ENCODE measurements at places on chromosomes 13 and 19. TPM values are rescaled to one million over a fixed set of nuclear protein-coding genes. Genes with fewer than 3 reads are reported as not detected.

CRX gene
- total RNA-seq, result not detected

GRWD1 gene
- total RNA-seq, result 30.1 TPM

DCT gene
- 2.2 TPM for total RNA-seq

B3GLCT gene
- total RNA-seq, result 10.5 TPM

BRME1 gene
- total RNA-seq, result 1.6 TPM

CNN1 gene
- total RNA-seq, result 2.2 TPM

PGLYRP1 gene
- total RNA-seq, result not detected

SLC46A3 gene
- 29.7 TPM for total RNA-seq

ATP7B gene
- total RNA-seq, result 9.2 TPM

TINCR gene
- total RNA-seq, result 1.3 TPM

PPFIA3 gene
- total RNA-seq, result 3.4 TPM

TNFSF13B gene
- 3.2 TPM for total RNA-seq

DNA sequence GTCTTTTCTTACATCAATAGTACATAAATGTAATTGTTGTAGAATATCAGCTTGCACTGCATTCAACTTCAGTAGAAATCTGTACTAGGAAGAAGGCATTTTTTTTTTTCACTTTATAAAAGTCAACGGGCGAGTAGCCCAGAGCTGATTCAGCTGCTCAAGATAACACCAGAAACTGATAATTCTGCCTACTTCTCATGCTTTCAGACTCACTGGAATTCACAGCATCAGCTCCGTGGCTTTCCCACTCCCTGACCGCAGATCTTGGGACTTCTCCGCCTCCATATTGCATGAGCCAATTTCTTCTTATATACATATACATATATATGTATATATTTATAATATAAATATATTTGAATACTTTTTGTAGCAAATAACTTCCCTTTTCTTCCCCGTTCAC lies 263.1 kb upstream of the RXFP2 start:
- H3K27me3 ChIP-seq, result no peaks in the 10 kb centered on the region
- H3K36me3 ChIP-seq, result no peaks in the 10 kb centered on the region
- no peak overlapping the region for H3K4me3 ChIP-seq
- H3K4me1 ChIP-seq, result no peaks in the 10 kb centered on the region
- DNase-seq, result no peak
- H3K27ac ChIP-seq, result no peak overlapping the region

GRCh38 chr13:31818236-31818635 lies 78.9 kb downstream of the RXFP2 start:
- no peaks in the 10 kb centered on the region for H3K36me3 ChIP-seq
- no peaks in the 10 kb centered on the region for H3K4me1 ChIP-seq
- H3K27ac ChIP-seq, result no peak overlapping the region
- no peak overlapping the region for H3K4me3 ChIP-seq

DNA sequence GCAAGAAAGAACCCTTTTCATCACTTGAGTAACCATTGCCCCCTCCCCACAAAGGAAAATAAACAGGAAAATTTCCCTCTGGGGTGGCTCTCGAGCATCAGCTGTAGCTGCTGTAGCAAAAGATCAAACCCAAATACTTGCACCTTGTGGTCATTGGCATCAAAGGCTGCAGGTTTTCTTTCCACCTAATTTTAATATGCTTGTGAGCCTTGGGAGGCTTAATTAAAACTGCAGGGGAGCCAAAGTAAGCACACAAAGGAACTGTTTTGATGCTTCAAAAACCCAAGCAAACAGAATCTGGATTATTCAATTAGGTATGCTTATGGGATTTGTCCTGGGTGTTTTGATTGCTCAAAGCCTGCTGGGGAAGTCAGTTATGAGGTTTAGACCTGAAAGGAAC lies 119.5 kb downstream of the SHISA2 start:
- no peaks in the 10 kb centered on the region for H3K27me3 ChIP-seq
- no peak overlapping the region for H3K27ac ChIP-seq
- H3K4me3 ChIP-seq, result no peak overlapping the region

DNA sequence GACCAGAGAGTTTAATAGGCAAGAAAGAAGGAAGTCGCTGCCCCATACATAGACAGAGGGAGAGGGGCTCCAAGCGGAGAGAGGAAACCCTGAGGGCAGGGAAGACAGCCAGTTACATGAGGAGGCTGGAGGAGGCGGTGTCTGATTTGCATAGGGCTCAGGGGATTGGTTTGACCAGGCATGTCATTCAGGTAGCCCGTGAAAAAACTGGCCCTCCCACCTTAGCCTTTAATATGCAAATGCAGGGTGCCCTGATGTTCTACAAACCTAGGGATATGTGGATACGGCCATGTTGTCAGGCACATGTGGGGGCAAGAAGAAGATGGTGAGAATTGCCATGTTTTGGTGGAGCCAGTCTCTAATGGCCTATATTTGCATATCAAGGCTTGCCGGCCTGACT lies 1461.6 kb downstream of the PCDH9 start:
- H3K4me1 ChIP-seq, result no peaks in the 10 kb centered on the region
- H3K27ac ChIP-seq, result no peak overlapping the region
- DNase-seq, result no peak
- H3K4me3 ChIP-seq, result no peak overlapping the region

- no peaks in the 10 kb centered on the region for H3K27me3 ChIP-seq
- H3K4me1 ChIP-seq, result no peaks in the 10 kb centered on the region
- H3K4me3 ChIP-seq, result no peak overlapping the region
- H3K36me3 ChIP-seq, result no peaks in the 10 kb centered on the region
- no peak for DNase-seq
- H3K27ac ChIP-seq, result no peak overlapping the region
These were observed 43.0 kb downstream of the DIAPH3 start for GRCh38 chr13:60120617-60121336.

DNA sequence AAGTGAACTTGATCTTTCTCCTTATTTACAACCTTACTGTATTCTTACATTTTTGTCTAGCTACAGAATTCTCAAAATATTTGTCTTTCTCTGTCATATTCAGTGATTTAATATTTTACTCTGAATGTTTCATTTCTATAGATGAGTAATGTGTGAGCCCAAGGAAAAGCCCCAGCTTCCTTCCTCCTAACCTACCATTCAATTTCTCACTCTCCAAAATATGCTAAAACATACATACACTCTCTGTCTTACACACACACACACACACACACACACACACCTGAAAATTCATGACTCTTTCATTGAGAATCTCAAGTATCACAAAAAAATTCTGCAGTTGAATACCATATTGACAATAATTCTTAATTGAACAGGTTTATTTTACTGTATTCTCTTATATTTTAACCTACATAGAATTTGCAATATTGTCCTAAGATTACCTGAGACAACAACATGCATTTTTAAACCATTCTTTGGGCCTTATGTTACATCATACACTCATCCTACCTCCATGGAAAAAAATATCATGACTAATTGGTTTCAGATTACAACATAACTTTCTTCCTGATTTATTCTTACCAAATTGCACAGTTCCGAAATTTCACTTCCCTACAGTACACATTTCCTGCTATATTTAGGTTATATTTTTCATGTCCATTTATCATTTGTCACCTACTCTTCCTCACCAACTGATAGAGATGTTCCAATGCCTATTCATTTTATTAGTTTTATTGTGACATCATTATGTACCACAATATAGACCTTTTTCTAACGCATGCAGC lies 1965.6 kb upstream of the PCDH20 start:
- no peaks in the 10 kb centered on the region for H3K36me3 ChIP-seq
- no peaks in the 10 kb centered on the region for H3K4me1 ChIP-seq
- H3K4me3 ChIP-seq, result no peak overlapping the region
- DNase-seq, result no peak
- no peaks in the 10 kb centered on the region for H3K27me3 ChIP-seq

GRCh38 chr13:92433386-92433785 lies 793.2 kb upstream of the GPC6 start:
- H3K4me1 ChIP-seq, result no peaks in the 10 kb centered on the region
- DNase-seq, result no peak
- no peaks in the 10 kb centered on the region for H3K36me3 ChIP-seq
- no peak overlapping the region for H3K4me3 ChIP-seq

GRCh38 chr19:39829702-39830275 lies 4.2 kb downstream of the DYRK1B start:
- peaks cover 4% of the 10 kb centered on the region for H3K4me1 ChIP-seq
- no peak overlapping the region for H3K4me3 ChIP-seq
- no peak for DNase-seq
- H3K27me3 ChIP-seq, result no peaks in the 10 kb centered on the region

DNA sequence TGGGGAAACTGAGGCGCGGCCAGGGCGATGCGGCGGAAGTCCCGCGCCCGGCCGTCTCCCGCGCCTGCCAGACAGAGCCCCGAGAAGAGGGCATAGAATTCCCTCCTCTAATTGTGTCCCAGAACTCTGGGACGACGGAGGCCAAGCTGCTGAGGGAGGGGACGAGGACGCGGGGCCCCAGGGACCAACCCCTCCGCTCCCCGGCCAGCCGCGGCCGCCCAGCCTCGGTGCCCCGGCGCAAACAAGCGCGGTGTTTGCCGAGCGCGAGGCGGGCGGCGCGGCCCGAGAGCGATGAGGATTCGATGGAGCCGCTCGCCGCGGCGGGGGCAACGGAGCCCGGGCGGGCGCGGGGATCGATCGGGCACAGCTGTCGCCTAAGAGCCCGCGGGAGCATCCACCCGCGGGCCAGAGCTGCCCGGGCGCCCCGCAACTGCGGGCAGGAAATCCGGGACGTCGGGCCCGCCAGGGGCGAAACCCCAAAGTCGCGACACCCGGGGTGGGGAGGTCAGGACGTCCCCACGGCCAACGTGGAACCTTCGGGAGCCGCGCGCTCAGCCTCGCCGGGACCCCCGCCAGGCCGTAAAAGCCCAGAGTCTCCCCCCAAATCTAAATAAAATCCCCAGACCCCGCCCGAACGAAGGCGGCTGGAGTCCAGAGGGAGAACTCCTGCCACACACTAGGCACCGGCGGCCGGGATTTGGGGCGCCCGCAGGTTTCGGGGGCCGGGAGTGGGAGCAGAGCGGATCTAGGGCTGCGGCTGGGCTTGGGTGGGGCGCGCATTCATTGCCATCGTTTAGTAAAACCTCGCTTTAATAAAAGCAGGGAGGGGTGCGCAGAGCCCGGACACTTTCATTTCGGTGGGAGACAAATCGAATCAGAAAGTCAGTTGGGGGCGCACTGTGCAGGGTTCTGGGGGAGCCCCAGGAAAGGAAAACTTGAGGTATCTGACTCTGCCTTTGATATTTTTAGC lies 3.6 kb upstream of the ONECUT3 start:
- peak overlapping the region; percentile 23 for H3K4me3 ChIP-seq
- no peak overlapping the region for H3K27ac ChIP-seq
- H3K36me3 ChIP-seq, result no peaks in the 10 kb centered on the region
- H3K4me1 ChIP-seq, result peaks cover 6% of the 10 kb centered on the region

DNA sequence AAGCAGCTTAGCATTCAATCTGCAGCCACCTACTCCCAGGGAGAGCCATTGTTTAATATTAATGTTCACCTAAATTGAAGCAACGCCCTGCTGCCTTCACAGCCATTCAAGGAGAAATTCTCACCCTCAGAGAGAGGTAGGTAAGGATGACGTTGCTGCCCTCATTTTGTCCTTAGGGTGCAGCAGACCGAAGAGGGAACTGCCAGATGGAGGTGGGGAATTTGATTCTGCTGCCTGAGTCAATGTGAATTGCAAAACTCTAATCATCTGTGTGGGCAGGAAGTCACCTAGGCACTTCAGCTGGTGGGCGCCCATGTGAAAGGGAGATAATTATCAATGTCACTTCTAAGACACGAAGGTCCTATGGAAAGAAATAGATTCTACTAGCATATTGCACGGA lies 503.4 kb downstream of the TBC1D4 start:
- no peak overlapping the region for H3K27ac ChIP-seq
- no peaks in the 10 kb centered on the region for H3K27me3 ChIP-seq
- DNase-seq, result no peak
- H3K36me3 ChIP-seq, result no peaks in the 10 kb centered on the region
- H3K4me1 ChIP-seq, result no peaks in the 10 kb centered on the region

DNA sequence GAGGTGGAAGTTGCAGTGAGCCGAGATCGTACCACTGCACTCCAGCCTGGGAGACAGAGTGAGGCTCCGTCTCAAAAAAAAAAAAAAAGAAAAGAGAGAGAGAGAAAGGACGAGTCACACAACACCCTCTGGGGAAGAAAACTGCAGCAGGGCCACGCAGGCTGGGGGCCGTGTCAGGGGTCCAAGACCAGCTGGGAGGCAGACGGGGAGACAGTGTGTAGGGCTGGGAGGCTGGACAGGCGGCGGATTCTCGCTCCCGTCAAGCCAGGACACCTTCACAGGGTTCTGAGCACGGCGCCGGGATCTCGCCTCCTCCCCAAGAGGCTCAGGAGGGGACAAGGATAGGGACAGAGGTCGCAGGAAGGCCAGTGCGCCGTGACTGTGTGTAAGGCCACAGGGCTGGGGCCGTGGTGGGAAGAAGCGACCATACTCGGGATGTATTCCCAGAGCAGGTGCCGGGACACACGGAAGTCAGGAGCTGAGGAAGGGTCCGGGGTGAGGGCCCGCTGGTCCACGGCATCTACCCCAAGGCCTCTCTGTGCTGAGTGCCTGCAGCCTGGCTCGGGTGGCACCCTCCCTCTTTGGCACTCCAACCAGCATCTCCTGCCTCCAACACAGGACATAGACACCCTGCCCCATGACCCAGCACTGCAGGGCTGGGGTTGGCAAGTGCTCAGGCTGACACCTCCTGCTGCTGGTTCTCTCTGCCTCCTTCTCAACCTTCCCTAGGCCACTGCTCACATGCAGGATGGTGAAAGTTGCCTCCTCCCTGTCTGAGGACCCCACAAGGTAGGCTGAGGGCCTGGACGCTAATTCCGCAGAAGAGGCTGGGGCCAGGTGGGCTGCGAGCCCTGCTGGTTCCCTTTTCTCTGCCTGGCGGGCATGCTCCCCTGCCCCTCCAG lies 21.2 kb downstream of the ZNF787 start:
- H3K27me3 ChIP-seq, result no peaks in the 10 kb centered on the region
- H3K4me3 ChIP-seq, result no peak overlapping the region
- DNase-seq, result no peak
- H3K36me3 ChIP-seq, result no peaks in the 10 kb centered on the region

GRCh38 chr19:48186541-48186991 lies 16.1 kb downstream of the ZSWIM9 start:
- no peaks in the 10 kb centered on the region for H3K36me3 ChIP-seq
- no peaks in the 10 kb centered on the region for H3K4me1 ChIP-seq
- DNase-seq, result no peak
- no peak overlapping the region for H3K4me3 ChIP-seq
- H3K27ac ChIP-seq, result no peak overlapping the region
- H3K27me3 ChIP-seq, result no peaks in the 10 kb centered on the region

DNA sequence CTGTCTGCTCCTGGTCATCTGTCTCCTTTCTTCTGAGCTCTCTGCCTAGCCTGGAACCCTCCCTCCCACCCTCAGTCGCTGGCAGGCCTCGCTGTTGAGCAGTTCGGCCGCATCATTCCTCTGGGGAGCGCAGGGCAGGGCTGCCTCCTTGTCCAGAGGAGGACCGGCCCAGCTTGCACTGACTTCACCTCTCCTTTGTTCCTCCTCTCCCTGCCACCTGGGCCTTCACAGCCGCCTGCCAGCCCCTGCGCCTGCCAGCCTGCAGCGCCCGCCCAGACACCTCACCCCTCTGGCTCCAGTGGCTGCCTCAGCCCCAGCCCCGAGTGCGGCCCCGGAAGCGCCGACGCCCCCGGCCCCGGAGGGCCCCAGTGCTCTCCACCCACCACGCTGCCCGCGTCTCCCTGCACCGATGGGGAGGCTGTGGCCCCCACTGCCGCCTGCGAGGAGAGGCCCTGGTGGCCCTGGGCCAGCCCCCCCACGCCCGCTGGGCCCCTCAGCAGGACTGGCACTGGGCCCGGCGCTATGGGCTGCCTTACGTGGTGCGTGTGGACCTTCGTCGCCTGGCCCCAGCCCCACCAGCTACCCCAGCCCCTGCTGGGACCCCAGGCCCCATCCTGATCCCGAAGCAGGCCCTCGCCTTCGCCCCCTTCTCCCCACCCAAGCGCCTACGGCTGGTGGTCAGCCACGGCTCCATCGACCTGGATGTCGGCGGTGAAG lies 7.2 kb downstream of the KMT5C start:
- H3K4me3 ChIP-seq, result no peak overlapping the region
- H3K36me3 ChIP-seq, result no peaks in the 10 kb centered on the region
- peak overlapping the region; percentile 58 for H3K27ac ChIP-seq
- no peak for DNase-seq
